ENCODE measurements at places on chromosomes 6 and 20.

DNA sequence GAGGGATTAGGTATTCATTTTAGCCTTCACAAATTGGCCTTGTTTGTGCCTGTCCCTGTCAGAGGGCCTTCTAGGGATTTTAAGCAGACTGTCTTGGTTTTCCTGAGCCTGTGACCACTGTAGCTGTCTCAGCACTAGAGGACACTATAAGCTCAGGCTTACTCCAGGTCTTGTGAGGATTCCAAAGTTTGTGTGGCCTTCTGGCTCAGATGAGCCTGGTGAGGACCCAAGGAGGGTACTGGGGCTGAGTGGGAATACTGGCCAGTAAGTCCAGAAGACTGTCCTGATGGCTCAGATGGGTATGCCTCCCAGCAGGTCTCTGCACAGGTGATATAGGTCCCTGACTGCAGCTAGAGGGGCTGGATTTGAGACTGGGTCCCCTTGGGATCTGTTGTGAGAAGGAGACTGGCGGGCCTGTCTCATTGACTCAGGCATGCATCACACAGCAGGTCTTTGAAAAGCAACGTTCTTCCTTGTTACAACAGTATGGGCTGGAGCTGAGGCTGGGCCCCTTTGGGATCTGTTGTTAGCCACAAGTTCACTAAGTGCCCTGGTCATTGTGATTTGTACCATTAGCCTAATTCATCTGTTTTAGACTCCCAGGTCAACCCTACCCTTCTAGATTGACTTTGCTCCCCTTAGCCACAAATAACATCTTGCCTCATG lies 26.3 kb upstream of the TFB1M start:
- DNase-seq: no peak

- no peak for DNase-seq
Observed at GRCh38 chr6:10771371-10771894, 23.8 kb downstream of the TMEM14B start.

DNA sequence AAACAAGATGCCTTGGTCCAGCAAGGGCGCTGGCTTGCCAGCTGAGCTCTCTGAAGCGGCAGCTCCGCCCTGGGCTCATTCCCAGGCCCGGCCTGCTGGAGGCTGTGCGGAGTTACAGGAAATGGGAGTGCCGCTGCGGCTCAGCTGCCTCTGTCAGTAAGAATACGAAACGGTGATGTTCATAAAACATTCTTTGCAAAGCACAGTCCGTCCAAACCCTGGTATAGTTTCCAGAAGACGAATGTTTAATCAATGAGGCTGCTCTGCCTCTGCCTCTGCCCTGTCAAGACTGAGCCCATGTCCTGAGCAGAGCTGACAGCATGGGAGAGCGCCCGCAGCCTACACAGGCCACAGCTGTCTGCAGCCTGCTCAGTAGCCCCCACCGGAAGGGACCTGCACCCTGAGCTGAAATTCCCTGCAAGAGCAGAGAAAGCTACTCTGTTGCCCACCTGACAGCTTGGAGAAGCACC lies 153.3 kb upstream of the SNX9 start:
- peak; percentile 92 for DNase-seq

- DNase-seq: no peak
Observed at GRCh38 chr20:32891926-32892660, 33.4 kb downstream of the EFCAB8 start.

GRCh38 chr6:31107052-31107451 lies 5.3 kb downstream of the C6orf15 start:
- no peak for DNase-seq

DNA sequence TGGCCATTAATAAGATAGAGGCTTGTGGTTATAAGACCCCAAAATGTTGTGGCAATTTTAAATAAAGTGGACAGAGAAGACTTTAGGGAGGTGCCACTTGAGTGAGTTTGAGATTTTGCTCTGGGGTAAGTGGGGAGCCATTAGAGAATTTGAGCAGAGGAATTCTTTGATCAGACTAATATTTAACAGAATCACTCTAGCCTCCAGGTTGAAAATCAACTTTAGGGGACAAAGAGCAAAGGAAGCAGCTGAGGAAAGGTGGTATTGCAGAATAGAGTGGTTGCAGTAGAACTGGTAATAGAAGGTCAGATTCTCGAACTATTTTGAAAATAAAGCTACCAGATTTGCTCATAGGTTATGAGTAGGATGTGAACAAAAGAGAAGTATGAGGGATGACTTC lies 50.7 kb upstream of the RNF146 start:
- no peak for DNase-seq

DNA sequence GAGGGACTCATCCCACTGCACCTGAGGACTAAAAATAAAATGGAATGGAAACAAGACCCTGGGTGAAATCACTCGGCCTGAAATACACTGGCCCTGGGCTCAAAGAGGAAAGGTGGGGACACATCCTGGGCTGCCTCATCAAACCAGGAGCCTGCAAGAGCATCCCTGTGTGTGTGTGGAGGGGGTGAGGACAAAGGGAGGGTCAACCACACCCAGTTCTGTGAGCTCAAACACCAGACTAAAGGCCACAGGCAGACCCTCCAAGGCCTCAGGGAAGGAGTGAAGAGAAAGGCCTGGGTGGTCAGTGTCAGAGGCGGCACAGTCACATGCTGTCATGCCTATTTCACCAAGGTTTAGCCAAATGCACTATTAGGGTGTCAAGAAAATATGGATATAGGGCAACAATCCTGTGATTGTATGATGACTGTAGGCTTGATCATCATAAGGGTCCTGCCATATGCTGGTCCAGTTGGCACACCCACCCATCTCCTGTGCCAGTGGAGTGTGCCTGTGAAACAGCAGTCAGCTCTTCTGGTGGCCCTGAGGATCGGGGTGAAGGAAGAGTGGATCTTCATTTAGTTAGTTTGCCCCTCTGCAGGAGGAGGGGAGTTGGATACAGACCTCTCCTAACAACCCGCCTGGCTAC lies 28.9 kb downstream of the SRSF3 start:
- DNase-seq: peak; percentile 53

GRCh38 chr20:1122388-1123315 lies 4.2 kb downstream of the PSMF1 start:
- no peak for DNase-seq

GRCh38 chr20:41403604-41404003 lies 37.0 kb upstream of the EMILIN3 start:
- DNase-seq: no peak

DNA sequence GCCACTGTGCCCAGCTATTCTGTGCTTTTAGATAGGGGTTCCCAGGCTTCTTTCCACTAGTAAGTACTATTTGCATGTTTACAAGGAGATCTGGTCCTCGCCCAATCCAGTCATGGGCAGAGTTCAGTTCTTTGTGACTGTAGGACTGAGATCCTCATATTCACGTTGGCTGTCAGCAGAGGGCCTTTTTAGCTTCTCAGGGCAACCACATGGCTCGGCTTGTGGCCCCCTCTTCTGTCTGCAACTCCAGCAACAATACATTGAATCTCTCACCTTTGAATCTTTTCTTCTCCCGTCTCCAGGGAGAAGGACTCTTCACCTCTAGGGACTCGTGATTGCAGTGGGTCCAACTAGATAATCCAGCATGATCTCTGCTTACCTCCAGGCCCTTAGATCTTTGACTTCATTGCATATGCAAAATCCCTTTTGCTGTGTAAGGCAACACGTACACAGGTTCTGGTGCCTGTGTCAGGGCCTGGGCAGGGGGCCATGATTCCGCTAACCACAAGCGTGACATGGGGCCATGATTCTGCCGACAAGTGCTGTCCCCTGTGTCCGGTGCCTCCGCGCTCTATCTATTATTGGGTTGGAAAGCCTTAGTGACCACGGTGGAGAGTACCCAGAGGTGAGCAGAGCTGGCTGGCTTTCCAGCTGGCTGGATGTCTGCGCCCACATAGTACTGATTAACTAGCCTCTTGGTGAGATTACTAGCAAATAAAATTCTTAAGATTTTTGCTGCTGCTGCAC lies 5.1 kb downstream of the CCR6 start:
- DNase-seq: no peak

DNA sequence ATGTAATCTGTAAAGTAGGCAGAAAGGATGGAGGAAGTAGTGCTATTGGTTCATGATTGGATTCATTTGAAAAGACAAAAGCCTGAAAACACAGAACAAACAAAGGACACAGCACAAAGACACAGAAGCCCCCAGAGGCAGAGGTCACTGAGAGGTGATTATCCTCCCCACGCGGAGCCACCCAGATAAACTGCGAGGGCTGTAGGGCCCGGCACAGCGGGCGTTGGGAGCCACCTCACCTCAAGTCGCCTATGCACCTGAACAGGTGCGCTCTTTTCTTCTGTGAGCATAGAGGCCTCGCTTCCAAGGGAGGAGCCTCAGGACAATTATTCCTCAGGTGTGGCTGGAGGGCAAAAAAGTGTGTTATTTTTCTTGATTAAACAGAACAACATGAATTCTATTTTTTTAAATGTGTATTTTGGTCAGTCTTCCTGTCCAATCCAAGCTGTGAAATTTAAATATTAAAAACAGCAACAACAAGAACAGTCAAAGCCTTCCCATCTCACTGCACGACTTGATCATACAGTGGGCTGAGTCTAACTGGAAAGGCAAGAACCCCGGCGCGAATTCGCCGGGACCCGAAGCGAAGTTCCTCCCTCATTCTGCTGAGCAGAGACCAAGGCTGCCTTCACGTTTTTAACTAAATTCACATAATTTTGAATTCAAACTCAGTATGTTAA lies 205.3 kb downstream of the THBS2 start:
- no peak for DNase-seq

DNA sequence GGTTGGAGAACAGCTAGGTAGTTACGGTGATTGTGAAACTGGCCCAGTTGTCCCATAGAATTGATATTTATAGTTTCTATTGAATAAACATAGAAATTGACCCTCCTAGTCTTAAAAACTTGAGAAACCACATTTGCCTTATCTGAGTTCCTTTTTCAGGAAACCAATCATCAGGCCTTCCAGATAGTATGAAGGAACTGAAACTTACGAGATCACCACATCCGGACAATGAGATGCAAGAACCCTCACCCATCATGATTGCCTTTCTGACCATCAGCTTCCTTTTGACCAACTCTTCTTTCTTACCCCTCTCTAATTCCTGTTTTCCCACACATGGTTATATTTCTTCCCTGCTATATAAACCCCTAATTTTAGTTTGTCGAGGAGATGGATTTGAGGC lies 21.8 kb downstream of the SLC35F1 start:
- no peak for DNase-seq

GRCh38 chr6:131331151-131331550 lies 195.9 kb downstream of the AKAP7 start:
- DNase-seq: no peak

GRCh38 chr6:166592821-166593220 lies 6.3 kb upstream of the RAMACL start:
- no peak for DNase-seq

DNA sequence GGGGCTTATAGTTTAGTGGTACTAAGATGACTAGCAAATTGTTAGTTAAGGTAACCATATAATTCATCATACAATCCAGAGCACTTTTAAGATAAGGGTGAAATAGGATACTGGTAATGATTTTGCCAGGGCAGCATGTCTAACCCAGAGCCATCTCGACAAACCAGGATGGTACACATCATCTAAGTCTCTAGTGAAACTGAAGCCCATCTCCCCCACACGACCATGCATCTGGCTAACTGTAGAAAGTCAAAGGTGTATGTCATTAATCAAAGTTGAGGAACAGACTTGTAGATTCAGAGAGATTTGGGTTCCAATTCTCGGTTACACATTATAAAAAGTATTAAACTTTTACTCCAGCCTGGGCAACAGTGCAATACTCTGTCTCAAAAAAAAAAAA lies 78.3 kb downstream of the PRKN start:
- DNase-seq: no peak

DNA sequence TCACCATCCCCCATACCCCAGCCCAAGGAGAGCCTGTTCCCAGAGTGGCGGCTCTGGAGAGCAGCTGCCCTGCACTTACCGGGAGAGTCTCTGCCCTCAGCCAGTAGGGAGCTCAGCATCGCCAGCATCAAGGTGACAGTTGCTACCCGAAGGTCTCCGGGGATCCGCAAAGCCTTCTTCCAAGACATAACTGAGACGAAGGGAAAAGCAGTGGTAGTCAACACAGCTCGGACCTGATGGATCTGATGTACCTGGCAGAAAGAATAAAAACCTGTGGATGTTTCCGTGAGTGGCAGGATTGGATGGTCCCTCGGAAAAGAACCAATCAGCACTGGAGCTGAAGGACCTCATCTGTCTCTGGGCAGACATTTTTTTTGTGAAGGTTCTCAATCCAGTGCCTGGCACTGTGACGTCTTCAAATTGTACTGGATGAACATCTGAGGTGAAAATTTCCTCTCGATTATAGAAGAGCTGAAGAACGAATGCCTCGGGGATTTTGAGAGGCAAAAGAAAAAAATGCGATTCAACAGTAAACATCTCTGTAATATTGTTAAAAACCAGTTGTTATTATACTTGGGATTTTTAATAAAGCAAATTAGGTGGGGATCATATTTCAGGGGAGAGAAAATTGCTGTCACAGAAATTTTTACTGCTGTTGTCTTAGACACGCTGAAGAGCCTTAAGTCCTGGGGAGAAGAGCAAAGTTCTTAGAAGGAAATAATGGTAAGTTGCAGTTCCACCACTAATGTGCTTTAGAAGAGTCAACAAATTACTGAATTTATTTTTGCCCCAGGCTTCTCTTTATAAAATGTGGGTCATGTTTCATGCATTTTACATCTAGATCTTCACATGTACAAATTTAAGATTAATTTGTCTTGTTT lies at the start of gene HLA-DQB1:
HLA-DQB1 (minus strand) TSS at position 238 of the 881 bp plus-strand sequence; CDS start at position 188, 50 bp downstream.
- DNase-seq: no peak

- DNase-seq: no peak
Observed at GRCh38 chr6:42007286-42008137, 42.8 kb upstream of the TAF8 start.
